ENCODE measurements at places on chromosomes 4 and X. TPM values are rescaled to one million over a fixed set of nuclear protein-coding genes. Genes with fewer than 3 reads are reported as not detected.
A peak's percentile ranks its signal among the peaks of the same experiment; 100 is the strongest.

DNA sequence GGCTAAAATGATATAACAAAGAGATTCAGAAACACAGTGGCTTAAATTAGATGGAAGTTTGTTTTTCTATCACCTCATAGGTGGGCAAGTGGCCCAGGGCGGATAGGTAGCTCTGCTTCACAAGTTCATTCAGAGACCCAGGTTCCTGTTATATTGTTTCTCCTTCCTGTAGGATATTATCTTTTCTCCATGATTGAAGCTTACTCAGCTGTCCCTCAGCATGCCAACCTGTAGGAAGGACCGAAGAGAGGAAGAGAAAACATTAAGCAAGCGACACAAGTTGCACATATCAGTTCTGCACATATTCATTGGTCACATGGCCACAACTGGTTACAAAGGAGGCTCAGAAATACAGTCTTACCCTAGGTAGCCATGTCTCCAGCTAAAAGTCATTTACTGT, 6.9 kb downstream of the KLHL5 start:
- no peak for DNase-seq

GRCh38 chr4:154471526-154472331, 19.9 kb downstream of the DCHS2 start:
- DNase-seq, result no peak

- no peak for DNase-seq
These were observed 35.6 kb downstream of the GEMIN8 start for GRCh38 chrX:13994104-13994503.

DNA sequence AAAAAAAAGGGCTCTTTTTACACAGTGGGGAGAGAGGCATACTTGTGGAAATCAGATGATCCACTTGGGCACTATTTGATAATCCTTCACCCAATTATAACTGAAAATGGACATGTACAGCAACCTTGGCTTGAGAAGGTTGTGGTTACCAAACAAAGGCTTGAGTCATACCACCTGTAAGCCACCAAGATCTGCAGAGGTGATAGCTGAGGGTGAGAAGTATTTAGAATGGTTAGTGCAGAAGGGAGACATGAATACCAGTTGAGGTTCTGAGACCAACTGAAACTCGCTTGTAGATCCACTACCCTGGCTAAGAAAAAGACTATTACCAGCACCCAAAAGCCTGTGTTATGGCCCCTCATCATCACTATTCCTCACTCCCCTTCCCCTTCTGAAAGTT, 614.0 kb downstream of the STIM2 start:
- DNase-seq, result no peak

- peak; percentile 89 for DNase-seq
These were observed 30.8 kb downstream of the RTL5 start for GRCh38 chrX:72100824-72101351.

- no peak for DNase-seq
These were observed 81.6 kb downstream of the NAF1 start for GRCh38 chr4:163085085-163085484.

DNA sequence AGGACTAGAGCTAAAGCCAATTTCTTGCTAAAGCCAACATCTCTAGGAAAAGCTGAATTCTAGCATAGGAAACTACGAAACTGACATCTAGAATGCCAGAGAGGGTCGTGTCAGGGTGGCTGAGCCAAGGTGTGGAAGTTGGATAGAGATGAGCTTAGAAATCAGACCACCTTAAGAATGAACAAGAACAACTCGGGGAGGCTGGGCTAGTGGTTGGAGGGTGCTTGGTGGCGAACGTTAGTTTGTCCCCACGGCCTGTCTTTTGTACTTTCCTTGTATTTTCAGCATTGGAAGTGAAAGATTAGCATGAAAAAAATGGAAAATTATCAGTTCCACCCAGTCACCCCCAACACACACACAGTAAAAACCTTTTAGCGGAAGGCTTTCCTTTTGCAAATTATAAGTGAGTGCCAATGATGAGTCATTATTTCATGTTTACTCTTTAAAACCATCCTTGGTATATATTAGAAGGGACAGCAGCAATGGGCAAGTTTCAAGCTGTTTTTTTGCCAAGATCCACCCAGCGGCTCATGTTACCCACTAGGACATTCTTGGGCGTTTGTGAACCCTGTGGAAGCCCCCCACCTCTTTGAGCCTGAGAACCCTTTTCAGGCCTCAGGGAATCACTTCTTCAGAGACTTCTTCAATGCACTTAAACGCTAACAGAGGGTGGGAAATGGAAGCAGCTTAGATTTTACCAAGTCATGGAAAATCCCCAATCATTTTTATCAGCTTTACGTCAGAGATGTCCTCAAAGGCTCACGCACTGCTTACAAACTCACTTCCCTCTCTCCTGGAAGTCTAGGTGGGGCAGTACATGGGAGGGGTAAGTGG, 4.9 kb upstream of the PPEF1 start:
- no peak for DNase-seq

GRCh38 chrX:133364865-133365264, 50.4 kb downstream of the GPC4 start:
- no peak for DNase-seq

GRCh38 chr4:16021804-16022560, 59.0 kb upstream of the FGFBP2 start:
- no peak for DNase-seq

DNA sequence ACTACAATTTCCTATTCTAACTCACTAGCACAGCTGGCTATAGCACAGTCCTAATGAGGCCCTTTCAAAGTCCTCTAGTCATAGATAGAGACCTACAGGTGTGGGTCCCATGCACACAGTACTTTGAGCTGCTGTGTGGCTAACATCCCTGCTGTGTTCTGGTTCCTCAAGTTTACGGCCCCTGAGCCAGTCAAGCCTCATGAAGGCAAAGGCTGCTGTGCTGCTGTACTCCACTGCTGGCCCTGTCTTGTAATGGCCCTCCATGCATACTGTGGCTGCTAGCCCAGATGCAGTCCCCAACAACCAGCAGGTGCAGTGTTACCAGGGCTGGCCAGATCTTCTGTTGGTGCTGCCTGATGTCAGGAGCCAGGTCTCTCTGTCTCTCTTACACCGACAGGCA, 23.4 kb upstream of the ENPEP start:
- no peak for DNase-seq

DNA sequence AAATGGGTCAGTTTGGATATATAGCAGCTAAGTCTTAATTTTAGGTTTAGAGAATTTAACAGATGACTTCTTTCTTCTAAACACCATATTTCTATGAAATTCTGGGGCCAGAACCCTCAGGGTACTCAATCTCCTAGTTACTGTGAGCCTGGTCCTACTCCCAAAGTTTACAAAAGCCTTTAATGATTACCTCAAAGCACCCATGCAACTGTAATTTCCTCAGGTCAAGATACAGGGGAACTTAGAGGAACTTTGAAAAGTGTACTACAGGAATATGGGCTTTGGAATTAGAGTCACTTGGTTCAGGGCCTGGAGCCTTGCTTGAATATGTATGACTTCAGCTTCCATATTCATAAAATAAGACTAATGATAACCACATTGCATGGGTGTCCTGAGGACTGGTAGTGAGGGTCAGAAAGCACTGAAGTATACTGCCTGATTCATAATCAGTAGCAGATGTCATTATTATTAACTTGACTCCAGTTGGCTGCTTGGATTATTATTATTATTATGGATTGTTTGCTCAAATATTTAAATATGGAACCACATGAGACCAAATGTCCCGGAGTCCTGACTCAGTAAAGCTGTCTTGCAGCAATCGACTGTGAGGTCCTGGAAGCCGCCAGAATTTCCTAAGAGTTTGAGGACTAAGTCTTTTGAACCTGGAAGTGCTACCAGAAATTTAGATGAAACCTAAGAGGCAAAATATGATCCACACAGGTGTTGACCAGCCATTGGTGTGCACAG, 2.0 kb upstream of the ADH7 start:
- no peak for DNase-seq

DNA sequence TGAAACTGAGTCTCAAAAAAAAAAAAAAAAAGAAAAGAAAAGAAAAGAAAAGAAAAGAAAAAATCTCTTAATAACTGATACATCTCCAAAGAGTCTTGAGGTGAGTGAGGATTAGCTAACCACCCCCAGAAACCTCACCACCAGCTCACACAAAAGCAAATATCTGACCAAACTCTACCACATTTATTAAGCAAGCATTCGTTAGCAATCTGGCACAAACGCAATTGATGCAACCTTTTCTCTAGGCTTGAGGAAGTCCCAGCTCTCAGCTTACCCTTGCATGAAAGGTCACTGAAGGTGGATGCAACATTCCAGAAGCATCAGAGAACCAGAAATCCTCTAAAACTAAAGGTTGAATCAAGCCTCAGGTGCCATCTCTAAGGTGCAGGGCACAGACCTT, 231.9 kb upstream of the BCOR start:
- no peak for DNase-seq

DNA sequence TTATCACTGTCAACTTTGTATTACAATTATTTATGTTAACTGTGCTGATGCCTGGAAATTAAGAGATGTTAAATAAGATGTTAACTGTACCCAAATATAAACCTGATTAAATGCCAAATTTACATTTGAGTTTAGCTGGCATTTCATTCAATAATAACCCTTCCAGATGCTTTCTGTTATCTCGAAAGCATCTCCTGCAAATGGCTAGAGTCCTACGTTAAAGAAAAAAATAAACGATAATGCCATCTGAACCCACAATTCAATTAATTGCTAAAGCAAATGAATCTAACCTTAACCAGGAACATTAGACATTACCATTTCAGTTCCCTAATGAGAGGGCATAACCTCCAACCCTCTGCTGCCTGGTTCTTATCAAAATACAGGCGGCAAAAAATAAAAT, 145.0 kb downstream of the ADAMTS3 start:
- DNase-seq, result no peak

DNA sequence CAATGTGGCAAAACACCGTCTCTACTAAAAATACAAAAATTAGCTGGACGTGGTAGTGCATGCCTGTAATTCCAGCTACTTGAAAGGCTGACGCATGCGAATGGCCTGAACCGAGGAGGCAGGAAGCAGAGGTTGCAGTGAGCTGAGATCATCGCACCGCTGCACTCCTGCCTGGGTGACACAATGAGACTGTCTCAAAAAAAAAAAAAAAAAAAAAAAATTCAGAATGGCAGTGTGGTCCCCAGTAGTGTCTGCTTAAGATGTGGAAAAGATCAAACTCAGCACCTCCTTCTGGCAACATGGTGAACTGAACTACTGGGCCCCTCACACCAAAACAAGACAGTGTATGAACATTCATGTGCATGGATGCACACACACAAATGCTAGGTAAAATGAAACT, 32.2 kb downstream of the SMS start:
- peak; percentile 72 for DNase-seq

DNA sequence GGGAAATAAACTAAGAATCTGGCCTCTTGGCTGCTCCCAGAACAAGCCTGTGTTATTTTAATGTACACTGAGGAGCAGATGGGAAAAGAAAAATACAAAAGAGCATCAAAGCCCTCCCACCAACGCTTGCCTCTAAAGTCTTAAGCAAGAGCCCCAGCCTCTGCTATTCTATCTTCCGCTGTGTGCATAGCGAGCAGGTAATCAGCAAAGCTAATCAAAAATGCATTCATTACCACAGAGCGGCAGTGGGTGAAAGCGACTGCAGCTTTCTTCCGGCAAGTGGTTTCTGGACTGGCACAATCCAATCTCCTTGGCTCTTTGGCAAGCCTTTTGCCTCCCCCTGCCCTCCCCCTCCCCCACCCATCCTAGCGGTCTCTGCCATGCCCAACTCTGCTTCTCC, 13.5 kb upstream of the GRIA3 start:
- DNase-seq, result no peak

Gene GC
- total RNA-seq, result not detected

Gene FRAS1
- total RNA-seq, result not detected

Gene SAGE1
- not detected for total RNA-seq

Gene STBD1
- total RNA-seq, result 0.52 TPM

Gene F9
- not detected for total RNA-seq

Gene MMGT1
- total RNA-seq, result 17.4 TPM

Measured in activated CD8-positive, alpha-beta memory T cell treated with anti-CD3 and anti-CD28 coated beads, Interleukin-2, amount 10 ng/mL, durations not matched to agents 7 days and 5 days (primary cell).